ENCODE measurements at places on chromosomes 5 and 9.

DNA sequence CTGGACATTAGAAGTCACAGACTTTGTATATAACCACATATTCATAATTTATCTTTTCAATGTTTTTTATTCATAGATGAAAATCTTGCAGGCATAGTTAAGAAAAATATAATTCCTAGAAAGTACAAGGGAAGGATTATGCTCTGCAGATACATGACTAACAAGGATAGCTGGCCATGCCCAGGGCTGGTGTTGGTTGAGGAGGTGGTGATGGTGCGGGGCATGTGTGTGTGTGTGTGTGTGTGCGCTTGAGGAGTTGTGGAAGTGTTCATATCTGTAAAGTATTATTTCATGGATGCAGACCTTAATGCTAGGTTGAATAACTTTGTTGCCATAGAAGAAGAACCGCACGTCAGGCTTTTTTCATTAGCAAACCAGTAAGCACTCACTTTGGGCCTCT lies 1.3 kb downstream of the S1PR3 start:
- no peak for DNase-seq

- no peak for DNase-seq
Observed at GRCh38 chr5:61999371-61999770, 306.6 kb upstream of the KIF2A start.

DNA sequence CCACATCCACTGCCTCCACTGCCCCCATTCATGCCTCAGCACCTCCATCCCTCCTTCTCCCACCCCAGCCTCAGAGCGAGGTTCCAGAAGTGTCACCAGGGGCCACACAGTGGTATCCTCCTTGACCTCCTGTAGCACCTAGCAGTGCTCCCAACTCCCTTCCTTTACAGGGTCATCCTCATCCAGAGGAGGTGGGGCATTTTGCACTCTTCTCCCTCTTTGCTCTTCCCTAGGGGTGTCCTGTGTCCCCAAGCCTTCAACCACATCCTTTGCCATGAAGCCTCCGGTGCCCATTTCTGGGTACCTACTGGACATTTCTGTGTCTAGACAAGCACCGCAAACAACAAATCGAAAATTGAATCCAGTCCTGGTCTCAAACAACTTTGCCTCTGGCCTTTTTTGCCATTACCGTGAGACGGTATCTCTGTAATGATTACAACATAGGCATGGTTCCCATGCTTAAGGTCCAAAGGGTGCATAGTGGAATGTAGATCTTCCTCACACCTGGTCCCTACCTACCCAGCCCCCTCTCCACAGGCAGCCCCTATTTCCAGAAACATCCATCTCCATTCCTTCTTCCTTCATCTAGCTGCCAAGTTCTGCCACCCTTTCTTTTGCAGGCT lies 17.6 kb downstream of the WWC1 start:
- no peak for DNase-seq

DNA sequence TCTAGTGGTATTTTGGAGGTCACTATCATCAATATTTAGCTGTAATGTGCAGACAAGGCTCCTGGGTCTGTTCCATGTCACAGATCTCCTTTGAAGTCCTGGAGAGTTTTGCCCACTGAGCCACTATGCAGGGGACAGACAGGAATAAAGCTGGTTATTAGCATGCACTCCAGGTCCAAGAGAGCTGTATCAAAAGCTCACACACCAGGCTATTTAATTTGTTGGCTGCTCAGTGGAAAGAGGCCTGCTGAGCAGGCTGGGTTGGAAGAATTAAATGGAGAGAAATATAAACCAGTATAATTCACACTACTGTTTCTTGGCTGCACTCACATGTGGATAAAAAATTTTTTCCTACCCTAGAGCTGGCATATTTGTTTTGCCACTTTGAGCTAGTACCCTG lies 113.8 kb upstream of the TAF11L2 start:
- no peak for DNase-seq

DNA sequence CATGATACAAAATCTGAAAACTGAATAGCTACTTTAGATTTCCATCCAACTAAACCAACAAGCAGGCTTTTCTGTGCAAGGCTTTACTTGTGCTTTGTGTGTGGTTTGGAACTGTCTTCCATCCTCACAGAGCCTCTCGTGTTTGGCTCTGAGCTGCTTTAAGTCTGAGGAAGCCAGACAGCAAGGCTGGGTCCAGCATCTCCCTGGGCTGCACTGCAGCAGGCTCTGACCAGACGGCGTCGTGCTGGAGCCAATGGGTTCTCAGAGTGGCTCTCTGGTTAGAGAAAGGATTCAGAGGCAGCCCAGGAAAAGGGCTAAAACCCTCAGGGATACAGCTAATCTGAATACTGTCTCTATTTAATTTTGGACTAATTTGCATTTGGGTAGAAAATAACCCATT lies 207.9 kb upstream of the EFNA5 start:
- DNase-seq, result no peak

Measured in NK-92 treated with Interleukin-12 subunit alpha and Interleukin-12 subunit beta, amount 100 ng/mL, for 24 hours (cell line).